Stimulated activated naive CD4-positive, alpha-beta T cell treated with Interleukin-2 at 50 U/mL for 16 hours (primary cell): ENCODE measurements at places on chromosomes 11 and 22.

- DNase-seq, result no peak
Observed at GRCh38 chr11:111691176-111691575, 75.0 kb downstream of the PPP2R1B start.

DNA sequence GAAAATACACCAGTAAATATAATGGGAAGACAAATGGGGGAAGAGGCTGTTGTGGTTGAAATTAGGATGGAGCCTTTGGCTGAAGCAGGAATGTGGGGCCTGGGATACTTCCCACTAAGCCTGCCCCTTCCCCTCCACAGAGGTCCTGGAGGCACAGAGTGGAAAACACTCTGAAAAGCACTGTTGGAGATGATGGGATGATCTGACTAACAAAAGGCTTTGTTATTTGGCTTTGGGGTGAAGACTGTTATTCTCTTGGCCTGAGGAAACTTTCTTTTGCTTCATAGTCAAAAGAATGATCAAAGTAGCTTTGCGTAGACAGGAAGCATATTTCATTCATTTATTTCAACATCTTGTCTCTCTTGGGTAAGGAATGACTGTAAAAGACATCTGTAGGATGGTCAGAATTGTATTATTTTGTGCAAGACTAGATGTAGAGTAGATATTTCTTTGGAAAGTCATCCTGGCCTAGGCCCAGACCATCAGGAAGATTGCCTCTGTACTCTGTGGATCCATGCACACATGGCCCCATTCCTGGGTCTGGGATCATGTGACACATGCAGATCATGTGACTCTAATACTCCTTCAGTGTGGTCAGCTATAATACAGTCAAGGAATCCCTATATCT lies 111.4 kb downstream of the SPON1 start:
- DNase-seq, result no peak

GRCh38 chr22:39175353-39176142 lies 23.1 kb upstream of the CBX7 start:
- no peak for DNase-seq

DNA sequence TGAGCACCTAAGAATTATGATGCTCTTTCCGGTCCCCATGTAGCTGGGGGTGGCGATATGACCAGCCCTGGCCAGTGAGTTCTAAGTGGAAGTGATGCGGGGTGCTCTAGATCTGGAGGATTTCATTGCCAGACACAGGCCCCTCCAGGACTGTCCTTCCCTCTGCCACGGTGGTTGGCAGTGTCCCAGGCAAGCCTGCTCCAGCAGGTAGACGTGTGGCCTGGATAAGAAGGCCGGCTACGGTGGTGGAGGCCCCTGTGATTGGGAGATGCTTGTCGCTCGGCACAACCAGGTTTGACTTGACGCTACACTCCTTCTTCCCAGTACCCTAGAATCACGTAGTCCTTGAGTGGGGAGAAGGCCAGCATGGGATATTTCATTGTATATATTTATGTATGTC lies 9.1 kb upstream of the ARHGAP8 start:
- no peak for DNase-seq

DNA sequence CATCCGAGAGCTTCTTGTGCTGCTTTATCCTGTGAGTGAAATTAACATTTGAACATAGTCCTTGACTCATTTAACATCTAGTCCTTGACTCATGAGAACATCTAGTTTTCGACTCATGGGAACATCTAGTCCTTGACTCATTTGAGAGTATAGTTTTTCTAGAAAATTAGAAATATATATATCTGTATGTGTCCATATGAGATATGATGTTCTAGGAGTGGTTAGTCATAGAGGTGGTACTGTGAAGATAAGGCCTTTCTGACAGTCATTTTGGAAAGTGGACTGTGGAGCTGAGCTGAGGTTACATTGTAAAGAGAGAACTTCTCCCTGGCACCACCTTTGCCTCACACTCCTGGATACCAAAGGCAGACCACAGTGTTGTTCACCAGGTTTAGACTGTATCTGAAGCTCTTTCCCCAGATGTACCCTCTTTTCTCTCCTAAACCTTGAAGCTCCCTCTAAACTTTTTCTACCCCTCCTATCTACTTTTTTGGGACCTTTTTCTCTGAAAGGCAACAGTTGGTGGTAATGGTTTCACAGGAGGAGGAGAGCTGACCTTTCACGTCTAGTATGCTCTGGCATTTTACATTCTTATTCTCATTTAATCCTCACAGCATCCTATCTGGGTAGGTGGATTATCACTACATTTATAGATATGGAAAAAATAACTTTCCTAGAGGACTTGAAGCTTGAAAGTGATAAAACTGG lies 67.2 kb downstream of the PPP2R1B start:
- DNase-seq, result no peak
